Stimulated activated CD4-positive, alpha-beta T cell treated with anti-CD3 and anti-CD28 coated beads, Interleukin-2, amount 100 ng/mL, for 48 hours (primary cell): ENCODE measurements at places on chromosomes 12 and 14.

GRCh38 chr14:88243946-88244345 lies 79.1 kb downstream of the KCNK10 start:
- no peak for DNase-seq

DNA sequence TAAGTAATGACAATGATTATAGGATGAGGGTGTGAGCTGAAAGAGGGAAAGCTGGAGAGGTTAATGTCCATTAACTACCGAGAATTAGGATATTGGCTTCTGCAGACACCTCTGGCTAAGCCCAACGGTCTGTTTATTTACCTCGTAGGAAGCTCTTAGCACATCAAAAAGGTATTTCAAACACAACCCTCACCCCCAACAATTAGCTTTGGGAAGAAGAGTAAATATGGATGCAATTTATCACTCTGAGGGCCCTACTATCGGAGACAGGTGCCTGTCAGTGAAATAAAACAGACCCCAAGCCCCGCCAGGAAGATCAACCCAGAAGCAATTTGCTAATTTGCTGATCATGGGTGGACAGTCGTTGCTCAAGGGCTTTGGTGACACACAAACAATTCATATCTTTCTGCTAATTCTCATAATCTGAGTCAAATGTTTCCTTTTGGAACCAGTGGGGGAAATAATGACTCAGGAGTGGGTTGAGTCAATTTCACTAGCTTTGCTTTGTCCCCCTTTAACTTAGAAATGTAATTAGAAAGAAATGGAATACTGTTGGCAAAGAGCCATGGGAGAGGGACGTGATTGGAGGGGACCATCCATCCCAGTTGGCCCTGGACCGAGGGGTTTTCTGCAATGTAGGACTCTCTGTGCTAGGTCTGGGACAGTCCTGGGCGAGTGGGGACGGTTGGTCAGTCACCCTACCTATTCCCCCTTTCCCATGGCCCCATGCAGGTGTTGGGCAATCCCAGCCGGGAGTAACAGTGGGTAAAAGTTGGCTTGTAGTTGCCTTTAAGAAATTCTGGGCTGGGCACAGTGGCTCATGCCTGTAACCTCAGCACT lies 99.1 kb upstream of the MED13L start:
- DNase-seq, result no peak

DNA sequence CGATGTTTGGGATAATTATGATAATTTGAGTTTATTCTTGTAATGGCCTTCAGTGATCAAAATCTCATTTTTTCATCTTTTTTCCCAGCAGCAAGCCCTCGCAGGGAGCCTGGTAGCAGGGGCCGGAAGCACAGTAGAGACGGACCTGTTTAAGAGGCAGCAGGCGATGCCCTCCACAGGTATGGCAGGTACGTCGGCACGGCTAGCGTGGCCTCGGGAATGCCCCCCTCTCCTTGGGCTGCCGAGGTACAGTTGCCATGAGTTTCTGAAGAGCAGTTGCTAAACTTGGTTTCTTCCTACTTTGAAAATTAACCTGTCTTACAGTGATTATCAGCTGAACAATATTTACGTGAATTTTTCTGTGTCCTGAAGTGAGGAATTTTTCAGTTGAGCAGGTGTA lies 29.9 kb downstream of the EP400 start:
- DNase-seq, result no peak

DNA sequence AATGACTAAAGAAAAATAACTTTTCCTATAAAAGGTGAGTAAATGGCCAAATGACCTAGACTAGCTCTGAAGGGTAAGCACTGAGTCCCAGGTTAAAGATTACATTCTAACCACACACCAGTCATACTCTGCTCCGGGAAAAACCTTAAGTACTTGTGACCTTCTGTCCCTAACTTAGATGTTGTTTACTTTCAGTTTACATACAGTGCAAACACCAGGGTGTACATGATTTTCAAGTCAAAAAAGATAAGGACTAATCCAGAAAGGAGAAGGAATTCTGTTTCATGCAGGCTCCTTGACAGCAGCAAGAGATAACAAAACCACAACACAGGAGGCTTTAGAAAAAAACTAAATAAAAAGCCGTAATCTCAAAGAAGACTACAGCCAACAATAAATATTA lies 174.2 kb downstream of the PPM1H start:
- DNase-seq, result no peak

DNA sequence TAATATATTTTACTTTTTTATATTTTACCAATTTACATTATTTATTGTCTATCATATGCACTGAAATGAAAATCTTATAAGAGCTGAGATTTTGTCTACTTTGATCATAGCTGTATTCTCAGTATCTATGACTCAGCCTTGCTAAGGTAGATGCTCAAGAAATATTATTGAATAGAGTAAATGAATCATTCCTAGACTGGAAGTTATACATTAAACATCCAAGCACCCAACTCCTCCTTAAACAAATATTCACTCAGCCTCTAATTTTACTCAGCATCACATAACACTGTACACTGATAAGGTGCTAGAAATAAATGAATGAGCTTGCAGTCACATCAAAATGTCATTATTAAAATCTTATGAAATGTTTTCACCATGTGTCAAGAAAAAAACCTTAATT lies 1424.9 kb downstream of the LRFN5 start:
- no peak for DNase-seq

- DNase-seq, result no peak
These were observed 111.1 kb upstream of the KRR1 start for GRCh38 chr12:75622492-75622891.

- no peak for DNase-seq
These were observed 44.6 kb upstream of the NPFF start for GRCh38 chr12:53551889-53552291.

DNA sequence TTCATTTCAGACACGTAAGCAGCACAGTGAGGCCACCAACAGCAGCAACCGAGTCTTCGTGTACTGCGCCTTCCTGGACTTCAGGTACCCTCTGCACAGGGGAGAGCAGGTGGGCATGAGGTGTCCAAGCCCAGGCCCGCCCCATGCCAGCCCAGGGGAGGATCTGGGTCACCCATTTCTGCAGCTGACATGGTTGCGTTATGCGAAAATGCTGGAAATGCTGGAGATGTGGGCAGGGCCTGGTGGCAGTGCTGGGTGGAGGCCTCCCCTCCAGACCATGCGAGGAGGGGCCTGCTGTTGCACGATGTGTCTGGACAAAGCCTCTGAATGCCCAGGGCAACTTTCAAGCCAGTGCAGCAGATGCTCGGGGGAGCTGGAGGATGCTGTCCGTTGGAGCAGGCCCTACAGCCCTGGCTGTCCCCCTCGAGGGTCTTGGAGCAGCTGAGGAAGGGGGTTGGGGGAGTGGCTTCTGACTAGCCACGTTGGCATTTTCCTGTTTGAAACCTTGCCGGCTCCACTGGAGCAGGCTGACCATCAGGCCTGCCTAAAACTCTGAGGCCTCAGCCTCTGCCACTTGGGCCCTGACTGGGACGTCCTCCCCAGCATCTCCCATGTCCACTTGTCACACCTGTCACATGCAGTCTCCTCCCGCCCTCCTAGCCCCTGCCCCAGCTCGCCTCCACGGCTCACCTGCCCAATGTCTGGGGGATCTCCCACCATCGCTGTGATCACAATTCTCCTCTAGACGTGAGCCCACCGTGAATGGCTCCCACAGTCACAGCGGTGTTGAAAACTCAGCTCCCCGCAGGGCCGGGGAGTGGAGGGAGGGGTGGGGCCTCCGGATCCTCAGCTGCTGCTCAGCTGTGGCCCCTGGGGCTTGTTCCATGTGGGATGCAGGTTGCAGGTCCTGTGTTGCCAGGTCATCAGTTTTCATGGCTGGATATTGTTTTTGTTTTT lies 123.4 kb downstream of the ADGRD1 start:
- no peak for DNase-seq

- peak; percentile 2 for DNase-seq
These were observed 82.6 kb upstream of the GTF2A1 start for GRCh38 chr14:81303258-81303935.

DNA sequence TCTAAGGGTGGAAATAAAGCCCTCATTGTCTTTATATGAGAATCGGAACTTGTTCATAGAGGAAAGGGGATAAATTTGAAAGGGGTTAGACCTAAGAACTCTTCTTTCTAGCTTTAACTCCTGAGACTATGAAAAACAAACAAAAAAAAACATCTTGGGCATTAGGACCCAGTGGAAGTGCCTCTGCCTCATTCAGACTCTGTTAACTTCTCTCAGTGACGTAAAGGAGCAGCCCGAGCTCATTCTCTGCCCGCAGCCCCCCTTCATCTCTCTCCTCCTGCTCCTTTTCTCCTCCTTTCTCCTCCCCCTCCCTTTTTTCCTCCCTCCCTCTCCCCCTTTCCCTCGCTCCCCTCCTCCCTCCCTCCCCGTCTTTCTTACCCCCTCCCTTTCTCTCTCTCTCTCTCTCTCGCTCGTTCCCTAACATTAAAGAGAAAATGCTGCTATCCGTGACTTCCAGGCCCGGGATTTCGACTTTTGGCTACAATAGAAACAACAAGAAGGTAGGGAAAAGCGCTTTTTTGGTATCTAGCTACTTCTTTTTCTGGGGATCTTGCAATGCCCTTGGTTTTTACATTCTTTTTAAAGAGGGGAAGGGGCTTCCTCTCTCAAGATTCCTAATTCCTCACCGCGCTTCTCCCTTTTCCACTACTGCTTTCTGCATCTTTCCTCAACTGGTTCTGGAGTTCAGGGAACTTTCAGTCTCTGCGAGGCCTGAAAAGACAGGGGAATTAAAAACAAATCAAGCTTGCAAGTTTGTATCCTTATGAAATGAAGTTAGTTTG lies at the start of gene RBMS2:
TSS of gene RBMS2 (plus strand) at position 231 of the 782 bp plus-strand sequence. CDS start at position 435, 204 bp downstream.
- DNase-seq, result no peak

DNA sequence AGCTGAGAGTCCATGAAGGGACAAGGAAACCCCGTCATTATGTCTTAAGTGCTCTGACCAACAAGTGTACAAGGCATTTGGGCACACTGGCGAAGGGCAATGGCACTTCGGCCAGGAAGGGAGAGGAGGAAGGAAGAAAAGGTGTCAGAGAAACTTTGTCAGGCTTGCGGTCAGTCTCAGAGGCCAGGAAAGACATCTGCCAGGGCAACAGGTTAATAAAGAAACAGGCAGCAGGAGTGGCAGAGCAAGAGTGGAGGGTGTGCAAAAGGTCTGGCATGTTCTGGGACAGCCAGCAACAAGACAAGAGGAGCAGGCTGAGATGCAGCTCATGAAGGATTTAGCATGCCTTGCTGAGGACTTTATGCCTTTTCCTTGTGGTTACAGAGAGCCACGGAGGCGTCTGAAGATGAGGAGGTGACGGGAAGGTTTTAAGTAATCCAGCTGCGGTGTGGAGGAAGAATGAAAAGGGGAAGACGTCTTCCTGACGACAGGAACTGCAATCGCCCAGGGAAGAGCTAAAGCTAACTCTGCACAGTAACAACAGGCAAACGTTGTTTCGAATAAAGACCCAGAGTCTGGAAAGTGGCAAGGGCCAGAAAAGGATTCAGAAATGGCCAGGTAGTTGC lies 13.1 kb downstream of the APPL2 start:
- no peak for DNase-seq

DNA sequence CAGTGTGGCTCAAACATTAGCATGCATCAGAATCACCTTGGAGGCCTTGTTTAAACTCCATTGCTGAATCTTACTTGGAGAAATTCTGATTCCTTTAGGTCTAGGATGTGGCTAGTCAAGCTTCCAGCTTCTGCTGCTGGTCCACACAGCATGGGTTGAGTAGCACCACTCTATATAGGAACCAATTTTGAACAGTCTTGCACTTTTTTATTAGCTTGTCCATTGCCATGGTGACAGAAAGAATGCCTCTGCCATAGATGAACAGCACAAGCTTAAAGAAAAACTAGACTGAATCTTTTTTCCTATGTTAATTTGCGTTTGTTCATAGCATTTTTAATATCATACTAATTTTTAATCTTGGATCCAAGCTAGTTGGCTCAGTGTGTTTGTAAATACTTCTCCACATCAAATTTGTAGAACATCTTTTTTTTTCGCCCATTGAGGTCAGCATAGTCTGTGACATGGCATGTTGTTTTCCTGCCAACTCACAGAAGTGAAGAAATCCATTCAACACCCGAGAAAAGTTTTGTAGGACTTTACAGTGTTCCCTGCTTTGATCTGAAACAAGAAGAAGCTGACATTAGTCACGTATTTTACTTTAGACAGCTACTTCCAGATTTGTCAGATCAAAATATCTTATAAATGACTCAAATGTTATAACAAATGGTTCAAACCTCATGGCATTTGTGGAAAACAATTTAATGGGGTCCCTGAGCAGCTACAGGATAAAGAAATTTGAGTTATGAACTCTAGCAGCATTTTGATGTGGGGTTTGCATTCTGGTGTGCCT lies 438.8 kb downstream of the EGLN3 start:
- DNase-seq, result no peak

DNA sequence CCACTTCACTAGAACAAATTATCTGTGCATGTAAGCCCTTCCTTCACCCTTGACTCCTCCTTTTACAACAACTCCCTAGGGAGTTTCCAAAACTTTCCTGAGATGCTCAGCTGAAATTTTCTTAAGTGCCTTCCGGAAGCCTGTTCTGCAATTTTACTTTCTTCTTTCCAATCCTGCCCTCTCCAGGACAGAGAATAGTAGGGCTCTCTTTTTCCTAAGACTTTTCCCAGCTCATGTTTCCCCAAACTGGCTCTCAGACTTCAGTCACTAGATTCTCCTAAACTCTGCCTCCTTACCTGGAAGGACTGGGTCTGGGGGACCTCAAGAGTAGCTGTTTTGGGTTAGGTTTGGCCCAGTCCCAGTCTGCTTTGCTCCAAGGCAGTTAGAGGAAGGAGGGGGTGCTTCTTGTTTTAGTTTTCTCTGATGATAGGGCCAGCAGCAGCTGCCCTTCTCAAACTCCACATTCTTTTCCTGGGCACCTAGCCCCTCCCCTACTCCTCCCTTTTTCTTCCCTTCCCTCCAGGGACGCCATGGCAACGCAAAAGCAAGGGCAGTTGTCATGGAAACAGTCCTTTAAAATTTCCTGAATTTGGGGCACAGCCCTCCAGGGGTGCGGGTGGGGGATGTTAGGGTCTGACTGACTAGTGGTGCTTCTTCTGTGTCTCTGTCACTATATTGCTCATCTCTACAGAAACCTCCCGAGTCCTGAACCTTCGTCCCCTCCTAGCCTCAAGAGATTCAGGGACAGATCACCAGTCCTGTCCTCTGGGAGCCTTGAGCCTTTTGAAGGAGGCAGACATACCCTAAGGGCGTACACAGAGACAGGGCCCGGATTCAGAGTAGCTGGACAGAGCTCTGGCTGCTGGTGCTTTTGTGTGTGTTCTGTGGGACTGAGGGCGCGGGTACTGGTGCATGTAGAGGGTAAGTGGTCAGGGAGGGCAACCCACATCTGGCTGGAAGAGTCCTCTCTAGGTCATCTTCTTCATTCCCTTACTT lies 17.0 kb downstream of the PPP1R1A start:
- no peak for DNase-seq

- DNase-seq, result no peak
These were observed 52.4 kb downstream of the ARL6IP4 start for GRCh38 chr12:123032736-123033391.

GRCh38 chr14:64787619-64788018 lies 83.4 kb downstream of the PLEKHG3 start:
- no peak for DNase-seq

- no peak for DNase-seq
These were observed 47.6 kb upstream of the ZFP36L1 start for GRCh38 chr14:68840454-68840853.

- no peak for DNase-seq
These were observed 58.1 kb downstream of the GCH1 start for GRCh38 chr14:54844479-54844878.
